ENCODE measurements at places on chromosomes 11 and 22.

DNA sequence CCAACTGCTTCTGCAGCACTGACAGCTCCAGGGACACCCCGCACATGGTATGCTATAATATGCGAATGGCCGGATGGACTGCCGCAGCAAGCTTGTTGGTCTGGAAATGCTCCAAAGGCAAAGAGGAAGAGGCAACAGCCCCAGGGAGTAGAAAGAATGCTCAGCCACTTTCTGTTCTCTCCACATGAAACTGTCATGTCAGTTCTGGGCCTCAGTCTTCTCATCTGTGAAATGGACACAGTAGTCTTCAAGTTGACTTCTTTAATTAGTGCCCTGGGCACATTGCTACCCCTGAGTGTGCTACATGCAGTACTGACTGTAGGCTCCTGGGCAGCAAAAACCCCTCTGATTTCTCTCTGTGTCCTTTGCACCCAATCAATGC is 19.9 kb downstream of the IL10RA start:
- DNase-seq, result no peak

DNA sequence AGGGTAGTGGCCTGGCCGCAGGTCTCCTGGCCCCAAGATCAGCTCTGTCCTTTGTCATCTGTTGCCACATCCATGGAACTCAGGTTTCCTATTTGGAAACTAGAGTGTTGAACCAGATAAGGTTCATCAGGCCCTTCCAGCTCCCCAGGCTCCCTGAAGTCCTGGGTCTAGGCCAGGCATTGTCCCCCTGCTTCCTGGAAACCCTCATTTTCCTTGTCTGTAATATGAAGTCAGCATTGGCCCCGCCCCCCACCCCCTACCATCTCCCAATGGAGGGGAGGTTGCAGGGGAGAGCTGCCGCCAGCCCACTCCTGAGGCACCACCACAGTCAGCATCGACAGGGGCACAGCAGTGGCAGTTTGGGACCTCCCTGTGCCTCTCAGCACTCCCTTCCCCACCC is 9.0 kb upstream of the MS4A10 start:
- DNase-seq, result no peak

DNA sequence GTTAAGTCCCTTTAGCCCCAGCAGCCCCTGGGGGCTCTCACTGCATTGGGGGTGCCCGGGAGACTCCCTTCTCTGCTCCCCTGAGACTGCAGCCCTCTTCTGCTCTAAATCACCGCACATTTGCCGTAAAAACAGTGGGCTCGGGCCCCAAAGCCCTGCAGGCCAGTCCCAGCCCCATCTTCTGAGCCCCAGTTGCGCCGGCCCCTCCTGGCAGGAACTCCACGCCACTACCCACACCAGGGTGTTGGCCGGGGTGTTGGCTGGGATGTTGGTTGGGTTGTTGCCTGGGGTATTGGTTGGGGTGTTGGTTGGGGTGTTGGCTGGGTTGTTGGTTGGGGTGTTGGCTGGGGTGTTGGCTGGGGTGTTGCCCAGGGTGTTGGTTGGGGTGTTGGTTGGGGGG is 23.5 kb downstream of the OTUB1 start:
- DNase-seq, result no peak

GRCh38 chr11:119262668-119263351 is 54.1 kb downstream of the MCAM start:
- DNase-seq, result no peak

DNA sequence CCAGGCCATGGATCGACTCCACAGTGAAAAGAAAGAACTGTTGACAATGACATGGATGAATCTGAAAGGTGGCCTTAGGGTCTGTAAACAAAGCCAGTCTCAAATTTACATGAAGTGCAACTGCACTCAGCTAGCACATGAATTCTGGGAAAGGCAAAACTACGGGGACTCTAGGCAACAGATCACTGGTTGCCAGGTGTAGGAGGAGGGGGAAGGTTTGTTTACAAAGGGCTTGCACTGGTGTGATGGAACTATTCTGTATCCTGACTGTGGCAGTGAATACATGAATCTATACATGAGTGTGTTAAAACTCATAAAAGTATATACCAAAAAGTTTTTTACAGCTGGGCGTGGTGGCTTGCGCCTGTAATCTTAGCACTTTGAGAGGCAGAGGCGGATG is 27.3 kb downstream of the ALX4 start:
- DNase-seq, result peak; percentile 62

GRCh38 chr22:36398601-36399471 is 11.1 kb upstream of the MYH9 start:
- no peak for DNase-seq

DNA sequence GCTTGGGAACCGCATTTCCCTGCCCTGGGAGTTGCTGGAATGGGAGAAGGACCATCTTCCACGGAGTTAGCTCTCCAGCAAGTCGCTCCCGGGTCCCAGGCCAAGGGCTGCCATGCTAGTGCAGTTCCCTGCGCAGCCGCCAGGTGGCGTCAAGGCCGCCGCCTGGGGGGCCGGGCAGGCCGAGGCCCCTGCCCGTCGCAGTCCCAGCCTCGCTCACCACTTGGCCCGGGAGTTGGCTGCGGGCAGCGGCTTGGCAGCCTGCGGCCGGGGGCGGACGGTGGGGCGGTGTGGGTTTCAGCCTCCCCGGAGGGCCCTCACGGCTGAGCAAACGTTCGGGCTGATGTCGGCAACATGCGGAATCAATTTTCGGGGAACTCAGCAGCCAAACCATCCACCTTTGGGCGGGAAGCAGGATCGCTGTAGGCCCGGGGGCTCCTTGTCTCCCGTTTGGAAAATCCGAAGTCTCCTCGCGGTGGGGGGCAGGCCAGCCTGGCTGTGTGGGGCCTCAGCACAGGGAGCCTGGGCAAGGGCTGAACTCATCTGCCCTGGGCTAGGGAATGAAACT is 415.1 kb downstream of the SOX6 start:
- DNase-seq, result no peak

DNA sequence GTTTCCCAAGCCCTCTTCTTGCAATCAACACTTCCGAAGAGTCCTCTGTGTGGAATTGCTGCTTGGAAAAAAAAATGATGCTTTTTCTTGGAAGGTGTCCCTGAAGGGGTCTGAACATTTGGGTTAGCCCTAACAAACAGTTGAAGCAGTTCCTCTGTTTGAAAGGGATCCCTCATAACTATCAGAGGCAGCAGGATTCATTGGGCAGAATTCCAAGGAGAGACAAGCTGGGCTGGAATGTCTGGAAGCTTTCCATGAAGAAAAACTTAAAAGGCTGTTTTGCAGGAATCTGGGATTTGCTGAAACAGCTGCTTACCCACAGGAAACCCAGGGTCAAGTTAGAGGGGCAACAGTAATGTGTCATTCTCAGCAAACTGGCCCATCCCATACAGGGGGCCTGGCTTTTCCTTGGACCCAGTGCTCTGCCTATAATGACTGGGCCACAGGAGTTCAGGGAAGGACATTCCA is 3.1 kb downstream of the CSNK2A3 start:
- DNase-seq, result no peak

GRCh38 chr11:126607374-126607773 is 251.9 kb downstream of the ST3GAL4 start:
- peak; percentile 40 for DNase-seq

DNA sequence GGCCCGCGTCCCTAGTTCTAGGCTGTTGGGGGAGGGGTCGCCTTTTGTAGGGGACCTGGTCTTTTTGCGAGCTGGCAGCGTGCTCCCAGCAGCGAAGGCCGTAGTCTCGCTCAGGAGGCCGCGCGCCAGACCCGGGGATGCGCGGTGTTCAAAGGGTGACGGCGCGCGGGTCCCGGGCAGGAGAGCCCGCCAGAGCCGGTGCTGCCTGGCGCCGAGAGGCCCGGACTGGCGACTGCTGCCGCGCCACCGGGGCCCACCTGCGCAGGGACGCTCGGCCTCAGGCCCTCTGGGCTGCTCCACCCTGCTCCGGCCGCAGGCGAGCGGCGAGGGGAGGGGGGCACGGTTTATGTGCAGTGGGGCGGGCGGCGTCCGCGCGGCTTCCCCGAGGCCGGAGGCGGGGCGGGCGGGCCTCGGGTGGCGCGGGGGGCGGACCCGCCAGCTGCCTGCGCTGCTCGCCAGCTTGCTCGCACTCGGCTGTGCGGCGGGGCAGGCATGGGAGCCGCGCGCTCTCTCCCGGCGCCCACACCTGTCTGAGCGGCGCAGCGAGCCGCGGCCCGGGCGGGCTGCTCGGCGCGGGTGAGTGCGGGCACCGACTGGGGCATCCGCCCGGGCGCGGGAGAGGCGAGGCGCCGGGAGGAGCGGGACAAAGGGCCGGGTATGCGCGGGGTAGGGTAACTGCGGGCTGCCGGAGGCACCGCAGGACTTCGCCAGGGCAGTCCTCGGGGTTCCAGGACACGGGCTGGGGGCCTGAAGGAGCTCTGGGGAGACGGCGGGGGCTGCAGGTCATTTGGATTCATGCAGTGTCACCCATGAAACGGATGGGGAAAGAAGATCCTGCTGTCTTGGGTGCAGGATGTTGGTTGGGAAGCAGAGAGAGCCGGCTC is at the start of gene PRSS23:
Gene PRSS23, plus strand, starts transcription at position 467 of the 884 bp plus-strand sequence. CDS start 7,102 bp downstream, outside the sequence.
- DNase-seq, result peak; percentile 66

DNA sequence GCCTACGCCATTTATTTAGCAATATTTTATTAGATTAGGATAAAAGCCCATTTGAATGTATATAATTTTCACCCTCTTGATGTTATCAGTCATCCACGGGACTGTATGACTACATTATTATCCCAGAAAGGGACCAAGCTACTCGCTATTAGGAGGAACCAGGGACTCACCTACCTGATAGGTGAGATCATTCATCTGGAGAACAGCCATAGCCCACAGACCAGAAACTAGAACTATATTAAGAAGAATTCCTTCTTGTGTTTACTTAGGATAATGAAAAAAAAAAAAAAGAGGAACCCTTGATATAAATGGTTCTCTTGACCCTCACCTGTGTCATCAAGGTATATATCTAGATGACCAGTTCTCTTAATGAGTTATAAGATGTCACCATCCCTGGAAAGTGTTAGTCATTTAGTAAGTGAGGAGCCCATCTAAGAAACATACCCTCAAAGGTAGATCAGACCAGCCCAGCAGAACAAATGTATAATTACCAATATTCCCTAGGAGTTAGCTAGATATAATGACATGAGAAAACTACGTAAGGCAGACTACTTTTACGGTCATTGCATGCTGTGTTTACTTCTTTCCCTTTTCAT is 8.0 kb downstream of the SIK3 start:
- no peak for DNase-seq

GRCh38 chr11:76830639-76831327 is 29.9 kb upstream of the ACER3 start:
- no peak for DNase-seq

GRCh38 chr11:17185938-17186337 is 21.8 kb downstream of the PIK3C2A start:
- DNase-seq, result no peak

DNA sequence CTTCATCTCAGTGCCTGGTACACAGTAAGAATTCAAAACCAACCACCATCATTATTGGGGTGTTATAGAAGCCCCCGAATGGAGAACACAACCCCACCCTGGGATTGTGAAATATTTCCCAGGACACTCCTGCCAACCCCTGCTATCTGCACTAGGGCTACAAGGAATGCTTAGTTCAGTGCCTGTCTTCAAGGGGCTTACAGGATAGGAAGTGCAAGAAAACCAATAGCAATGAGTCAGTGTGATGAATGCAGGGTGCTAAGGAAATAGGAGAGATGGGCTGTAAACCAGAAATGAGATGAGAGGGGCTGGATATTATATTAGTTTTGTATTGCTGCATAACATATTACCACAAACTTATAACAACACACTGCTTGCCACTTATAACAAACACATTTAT is 965 bp upstream of the ASCC2 start:
- DNase-seq, result no peak

- no peak for DNase-seq
Measured at GRCh38 chr22:43377896-43378704, 33.7 kb upstream of the MPPED1 start.

GRCh38 chr22:50035131-50035881 is 22.7 kb upstream of the IL17REL start:
- DNase-seq, result no peak

DNA sequence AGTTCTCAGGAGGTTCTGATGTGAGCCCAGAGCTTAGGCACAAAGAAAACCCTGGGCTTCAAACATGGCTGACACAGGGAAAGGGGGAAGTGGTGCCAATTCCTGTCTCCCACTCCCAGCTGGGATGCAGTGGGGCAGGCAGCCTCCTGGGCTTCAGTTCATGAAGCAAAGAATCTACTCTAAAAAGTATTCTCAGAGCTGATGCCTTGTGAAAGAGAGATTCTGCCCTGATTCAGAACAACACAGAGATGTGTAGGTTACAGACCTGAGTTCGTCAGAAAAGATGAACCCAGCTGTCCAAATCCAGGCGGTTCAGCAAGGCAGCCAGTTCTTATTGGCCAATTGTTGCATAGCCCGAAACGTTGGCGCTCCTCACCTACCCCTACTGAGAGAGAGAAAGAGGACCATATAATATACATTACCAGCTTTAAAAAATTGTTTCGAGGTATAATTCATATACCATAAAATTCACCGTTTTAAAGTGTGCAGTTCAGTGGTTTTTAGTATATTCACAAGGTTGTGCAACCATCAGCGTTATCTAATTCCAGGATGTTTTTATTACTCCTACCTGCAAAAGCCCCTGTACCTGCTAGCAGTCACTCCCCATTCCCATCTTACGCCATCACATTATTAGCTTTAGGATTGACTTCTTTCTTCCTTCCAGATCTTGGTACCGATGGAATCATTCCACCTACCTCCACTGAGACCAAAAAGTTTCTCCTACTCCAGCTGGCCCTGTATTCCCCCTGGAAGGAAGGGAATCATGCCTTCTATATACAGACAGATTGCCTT is 7.2 kb upstream of the TLCD5 start:
- DNase-seq, result no peak

GRCh38 chr22:44355716-44356070 is 42.9 kb upstream of the SHISAL1 start:
- no peak for DNase-seq

DNA sequence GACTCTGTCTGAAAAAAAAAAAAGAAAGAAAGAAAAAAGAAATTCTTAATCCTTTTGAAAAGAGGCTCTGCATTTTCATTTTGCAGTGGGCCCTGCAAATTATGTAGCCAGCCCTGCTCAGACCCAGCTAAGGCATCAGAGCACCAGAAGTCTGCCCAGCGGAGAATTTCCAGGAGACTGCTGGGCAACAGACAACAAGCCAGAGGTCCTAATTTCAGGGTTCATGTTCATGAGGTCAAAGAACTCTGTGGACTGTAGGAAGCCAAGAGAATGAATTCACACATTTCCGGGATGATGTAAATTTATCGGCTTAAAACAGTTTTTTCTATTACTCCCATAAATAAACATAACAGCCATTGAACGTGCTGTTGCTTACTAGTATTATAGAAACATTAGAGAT is 14.8 kb upstream of the RTCB start:
- DNase-seq, result no peak

GRCh38 chr11:19359221-19360000 is 118.7 kb upstream of the E2F8 start:
- DNase-seq, result no peak

DNA sequence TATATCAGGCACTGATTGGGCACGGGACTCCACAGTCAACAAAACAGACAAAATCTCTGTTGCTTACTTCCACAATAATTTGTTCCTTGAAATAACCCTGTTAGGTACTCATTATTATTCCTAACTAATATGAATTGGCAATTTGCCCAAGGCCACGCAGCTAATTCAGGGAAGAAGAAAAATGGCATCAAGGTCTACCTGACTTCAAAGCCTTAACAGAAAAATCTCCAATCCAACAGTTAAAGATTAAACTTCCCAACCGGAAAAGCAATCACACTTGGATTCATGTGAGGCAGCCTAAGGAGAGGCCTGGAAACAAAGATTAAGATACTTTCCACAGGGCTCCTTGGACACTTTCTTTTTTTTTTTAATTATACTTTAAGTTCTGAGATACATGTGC is 68.9 kb downstream of the PRCP start:
- no peak for DNase-seq
